ENCODE measurements at places on chromosomes 2 and 18.

GRCh38 chr2:12733846-12734245 lies 17.1 kb downstream of the TRIB2 start:
- DNase-seq = no peak

- DNase-seq = no peak
Measured at GRCh38 chr2:43280994-43281393, 54.6 kb upstream of the ZFP36L2 start.

DNA sequence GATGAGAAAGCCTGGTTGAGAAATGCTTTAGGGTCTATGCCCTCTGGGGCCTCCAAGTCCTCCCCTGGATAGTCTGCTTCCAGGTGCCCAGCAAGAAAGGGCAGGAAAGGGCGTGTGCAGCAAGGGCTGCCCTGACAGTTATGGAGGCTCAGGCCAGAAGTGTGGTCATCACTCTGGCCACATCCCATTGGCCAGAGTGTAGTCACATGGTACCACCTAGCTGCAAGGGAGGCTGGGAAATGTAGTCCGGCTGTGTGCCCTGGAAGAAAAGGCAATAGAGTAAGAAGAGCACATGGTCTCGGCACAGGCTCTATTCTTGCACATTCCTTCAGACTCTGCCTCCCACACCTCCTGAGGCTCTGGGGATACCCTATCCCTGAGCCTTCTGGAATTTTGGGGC lies 35.7 kb downstream of the ODC1 start:
- no peak for DNase-seq

DNA sequence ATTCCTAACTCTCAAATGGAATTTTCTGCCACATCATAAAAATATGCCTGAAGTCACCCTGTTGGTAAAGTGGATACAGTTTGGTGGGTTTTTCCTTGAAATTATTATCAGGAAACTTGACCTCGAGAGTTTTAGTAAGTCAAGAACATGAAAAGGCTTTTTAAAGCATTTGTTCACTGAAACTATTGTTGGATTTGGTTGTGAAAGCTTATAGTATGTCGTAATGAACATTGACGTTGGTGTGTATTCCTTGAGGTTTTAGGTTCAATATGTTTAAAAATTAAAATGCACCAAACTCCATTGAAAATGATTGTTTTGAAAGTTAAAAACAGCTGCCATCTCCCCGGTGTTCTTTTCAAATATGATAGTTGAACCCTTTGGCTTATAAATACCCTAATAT lies 30.8 kb downstream of the AOX1 start:
- no peak for DNase-seq

- no peak for DNase-seq
Measured at GRCh38 chr2:2570871-2571270, 239.8 kb upstream of the MYT1L start.

DNA sequence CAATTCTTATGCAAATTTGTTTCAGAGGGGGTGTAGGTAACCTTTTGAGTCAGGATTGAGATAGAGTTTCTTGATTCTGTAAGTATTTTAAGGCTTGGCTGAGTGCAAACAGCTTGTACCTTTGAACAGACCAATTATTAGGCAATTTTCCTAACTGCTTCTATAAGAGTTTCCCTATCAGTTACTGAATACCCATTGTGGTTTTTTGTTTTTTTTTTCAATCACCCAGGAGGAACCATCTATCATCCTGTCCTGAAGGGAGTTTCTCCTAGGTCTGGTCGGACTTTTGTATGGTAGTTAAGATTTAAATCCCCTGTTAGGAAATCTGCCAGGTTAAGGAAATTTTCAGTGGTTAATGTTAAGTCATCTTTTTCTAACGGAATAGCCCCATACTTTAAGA lies 319.4 kb upstream of the SLC39A10 start:
- no peak for DNase-seq

GRCh38 chr2:159226059-159226461 lies 60.4 kb downstream of the WDSUB1 start:
- DNase-seq = no peak

DNA sequence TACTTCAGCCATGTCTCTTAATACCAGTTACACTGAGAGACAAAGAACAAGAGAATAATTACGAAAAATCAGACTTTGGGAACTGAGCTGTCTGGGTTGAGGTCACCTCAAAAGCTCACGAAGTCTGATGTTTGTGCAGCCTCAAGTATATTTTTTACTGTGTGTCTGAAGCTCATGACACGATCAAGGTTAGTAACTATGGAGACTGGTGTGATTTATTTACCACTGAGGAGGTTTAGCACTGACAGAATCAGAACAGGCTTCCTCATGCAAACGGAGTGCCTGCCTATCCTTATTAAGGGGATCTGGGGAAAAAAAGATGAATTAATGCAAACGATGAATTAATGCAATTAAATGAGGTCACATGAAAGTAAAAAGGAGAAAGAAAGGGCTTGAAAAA lies 61.1 kb upstream of the RAPH1 start:
- no peak for DNase-seq

GRCh38 chr2:192243488-192243887 lies 48.8 kb upstream of the TMEFF2 start:
- DNase-seq = no peak

GRCh38 chr18:66078925-66079800 lies 328.4 kb downstream of the CDH7 start:
- no peak for DNase-seq

- no peak for DNase-seq
Measured at GRCh38 chr2:240994171-240994896, 4.1 kb upstream of the SNED1 start.

DNA sequence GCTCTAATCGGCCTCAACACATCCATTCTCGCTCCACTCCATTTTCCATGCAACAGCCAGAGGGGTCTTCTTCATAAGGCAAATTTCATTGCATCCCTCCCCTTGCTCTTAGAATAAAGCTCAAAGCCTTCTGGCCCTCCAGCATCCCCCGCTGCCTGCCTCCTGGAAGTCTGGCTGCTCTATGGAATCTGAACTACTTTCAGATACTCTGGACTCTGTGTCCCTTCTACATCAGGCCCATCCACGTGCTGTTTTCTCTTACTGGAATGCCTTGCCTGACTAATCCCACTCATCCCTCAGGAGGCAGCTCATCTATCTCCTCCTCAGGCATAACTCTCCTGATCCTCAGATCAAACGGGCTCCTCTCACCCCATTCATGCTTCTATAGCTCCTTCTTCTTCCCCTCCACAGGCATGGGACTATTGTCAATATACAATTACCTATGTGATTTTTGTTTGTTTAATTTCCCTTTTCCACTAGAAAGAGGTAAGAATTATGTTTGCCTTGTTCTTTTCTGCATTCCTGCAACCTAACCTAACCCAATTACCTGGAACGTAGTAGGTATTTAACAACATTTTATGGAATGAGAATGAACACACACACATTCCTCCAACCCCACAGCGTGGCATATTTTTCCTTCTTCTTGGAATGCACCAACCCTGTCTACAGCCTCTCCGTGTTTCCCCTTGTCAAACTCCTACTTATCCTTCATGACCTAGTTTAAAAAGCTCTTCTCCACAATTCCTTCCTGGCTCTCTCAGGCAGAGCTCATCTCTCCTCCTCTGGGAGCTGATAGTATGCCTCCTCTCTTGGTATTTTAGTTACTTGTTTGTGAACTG lies 49.5 kb downstream of the LBH start:
- no peak for DNase-seq

DNA sequence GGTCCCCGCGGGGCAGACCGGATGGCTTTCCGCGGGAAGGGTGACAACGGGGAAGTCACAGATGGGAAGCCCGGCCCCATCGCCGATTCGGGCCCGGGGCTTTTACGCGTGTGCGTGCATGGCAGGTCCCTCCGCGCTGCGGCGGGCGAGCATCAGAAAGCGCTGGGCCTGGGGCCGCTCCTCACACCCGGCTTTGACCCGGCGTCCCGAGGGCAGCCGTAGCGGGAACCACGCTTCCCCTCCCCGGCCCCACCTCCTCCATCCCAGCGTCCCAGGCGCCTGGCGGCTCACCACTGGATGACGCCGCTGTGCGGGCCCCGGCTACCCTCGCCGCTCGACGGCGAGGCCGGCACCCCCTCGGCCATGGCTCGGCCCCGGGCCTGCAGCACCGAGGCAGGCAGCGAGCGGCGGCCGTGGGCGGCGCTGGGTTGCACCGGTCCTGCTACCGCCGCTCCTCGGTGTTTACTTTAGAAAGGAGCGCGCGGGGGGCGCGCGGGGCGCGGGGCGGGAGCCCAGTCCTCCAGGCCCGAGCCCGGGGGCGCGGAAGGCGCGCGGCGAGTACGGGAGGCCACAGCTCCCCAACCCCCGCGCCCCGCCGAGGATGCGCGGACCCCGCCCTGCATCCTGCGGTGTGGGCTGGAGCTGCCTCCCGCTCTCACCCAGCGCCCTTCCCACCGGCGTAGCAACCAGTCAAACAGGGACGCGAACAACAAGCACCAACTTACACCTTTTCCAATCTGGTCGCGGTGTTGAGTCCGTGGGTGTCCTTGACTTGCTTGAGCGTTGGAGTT lies 806 bp downstream of the RFX8 start:
- DNase-seq = no peak

DNA sequence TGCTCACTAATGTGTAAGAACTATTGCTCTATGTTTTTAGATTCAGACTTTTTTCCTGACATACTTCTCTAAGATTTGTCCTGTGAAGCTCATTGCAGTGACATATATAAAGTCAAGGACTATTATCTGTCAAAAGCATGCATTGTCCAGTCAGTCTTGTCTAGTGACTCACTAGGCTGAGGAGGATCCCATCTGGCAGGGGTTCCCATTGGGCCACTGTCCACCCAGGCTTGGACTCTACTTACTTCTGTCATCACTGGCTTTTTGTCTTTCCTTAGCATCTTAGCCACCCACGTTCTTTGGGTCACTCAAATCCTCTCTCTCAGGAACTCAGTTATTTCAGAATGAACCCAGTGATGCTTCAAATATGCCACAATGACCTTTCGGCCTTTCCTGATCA lies 132.6 kb upstream of the NABP1 start:
- DNase-seq = no peak

DNA sequence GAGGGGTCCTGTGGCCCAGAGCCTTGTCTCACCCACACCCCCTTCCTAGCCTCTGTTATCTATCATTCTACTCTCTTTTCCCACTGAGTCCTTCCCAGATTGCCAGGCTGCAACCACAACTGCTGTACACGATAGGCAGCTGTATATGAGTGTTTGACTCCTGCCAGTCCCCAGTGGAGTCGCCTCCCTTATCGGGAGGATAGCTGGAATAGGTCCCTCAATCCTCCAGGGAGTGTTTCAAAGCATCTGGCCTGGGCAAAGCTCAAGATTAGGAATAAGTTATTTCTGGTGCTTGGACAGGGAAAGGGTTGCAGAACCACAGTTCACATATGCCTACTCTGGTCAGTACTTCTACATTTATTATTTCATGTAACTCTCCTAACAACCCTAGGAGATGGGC lies 4.8 kb downstream of the MSGN1 start:
- DNase-seq = no peak

GRCh38 chr2:215487002-215487372 lies 51.1 kb upstream of the FN1 start:
- DNase-seq = no peak

- DNase-seq = no peak
Measured at GRCh38 chr2:202910698-202911097, 775 bp downstream of the WDR12 start.

DNA sequence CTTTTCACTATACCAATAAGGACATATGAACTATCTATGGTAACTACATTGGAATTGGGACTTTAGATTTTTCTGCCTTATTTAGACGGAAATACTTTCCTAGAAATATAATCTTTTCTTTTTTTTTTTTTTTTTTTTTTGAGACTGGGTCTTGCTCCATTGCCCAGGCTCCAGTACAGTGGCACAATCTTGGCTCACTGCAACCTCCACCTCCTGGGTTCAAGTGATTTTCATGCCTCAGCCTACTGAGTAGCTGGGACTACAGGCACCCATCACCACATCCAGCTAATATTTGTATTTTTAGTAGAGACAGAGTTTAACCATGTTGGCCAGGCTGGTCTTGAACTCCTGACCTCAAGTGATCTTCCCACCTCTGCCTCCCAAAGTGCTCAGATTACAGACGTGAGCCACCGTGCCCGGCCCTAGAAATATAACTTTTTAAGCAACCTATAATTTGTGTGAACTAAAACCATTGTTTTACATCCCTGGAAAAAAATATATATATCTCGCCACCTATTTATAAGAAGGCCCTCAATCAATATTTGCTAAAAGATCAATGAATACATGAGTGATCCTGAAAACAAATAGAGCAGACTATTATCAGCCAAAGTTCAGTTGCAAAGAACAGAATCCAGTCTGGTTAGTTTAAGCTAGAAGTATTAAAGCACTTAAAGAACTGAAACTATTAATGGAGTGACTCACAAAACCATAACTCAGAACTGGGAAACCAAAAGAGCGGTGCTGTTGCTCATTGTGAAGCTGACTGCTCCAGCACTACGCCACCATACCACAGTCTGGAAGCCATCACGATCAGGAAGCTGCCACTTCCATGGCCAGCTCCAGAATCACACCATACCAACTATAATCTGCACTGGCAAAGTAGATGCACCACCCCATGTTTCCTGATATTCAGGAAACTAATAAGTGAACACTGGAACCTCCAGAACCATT lies 8.4 kb upstream of the HNRNPLL start:
- DNase-seq = no peak

- no peak for DNase-seq
Measured at GRCh38 chr2:231174211-231174651, 24.2 kb upstream of the ARMC9 start.

GRCh38 chr2:26651799-26652198 lies 10.6 kb upstream of the CIB4 start:
- DNase-seq = no peak

DNA sequence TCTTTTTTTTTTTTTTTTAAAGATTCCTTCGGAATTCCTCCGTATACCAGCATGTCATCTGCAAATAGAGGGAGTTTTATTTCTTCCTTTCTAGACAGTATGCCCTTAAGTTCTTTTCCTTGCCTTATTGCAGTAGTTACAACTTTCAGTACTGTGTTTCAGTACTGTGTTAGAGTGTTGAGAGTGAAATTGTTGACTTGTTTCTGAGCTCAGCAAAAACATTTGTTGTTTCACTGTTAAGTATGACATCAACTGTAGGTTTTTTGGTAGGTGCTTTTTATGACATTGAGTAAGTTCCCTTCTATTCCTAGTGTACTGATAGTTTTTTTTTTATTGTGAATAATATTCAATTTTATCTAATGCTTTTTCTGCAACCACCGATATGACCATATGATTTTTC lies 43.9 kb downstream of the ACVR2A start:
- DNase-seq = no peak

DNA sequence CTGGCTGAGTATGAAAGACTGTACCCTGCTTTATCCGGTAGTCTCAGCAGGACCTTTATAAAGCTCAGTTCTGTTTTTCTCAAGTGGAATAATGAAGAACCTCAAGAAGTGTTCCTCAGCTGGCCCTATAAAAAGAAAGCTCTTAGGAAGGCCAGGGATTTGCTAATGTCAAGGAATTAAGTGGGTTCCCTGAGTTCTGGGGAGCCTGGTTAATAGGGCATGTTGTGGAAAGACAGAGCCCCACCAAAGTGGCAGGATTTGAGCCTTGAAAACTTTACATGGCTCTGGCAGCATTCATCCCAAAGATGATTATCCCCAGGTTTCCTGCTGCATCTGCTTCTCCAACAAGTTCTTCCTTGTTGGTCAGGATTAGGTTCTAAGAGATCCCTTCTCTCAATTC lies 6.9 kb upstream of the DYSF start:
- no peak for DNase-seq

GRCh38 chr2:1990151-1990589 lies 245.9 kb upstream of the PXDN start:
- no peak for DNase-seq
